ENCODE measurements at places on chromosomes 2 and 18. TPM values are rescaled to one million over a fixed set of nuclear protein-coding genes. Genes with fewer than 3 reads are reported as not detected.

The ALPG gene
- total RNA-seq, result 2.5 TPM

The PIEZO2 gene
- 0.11 TPM for total RNA-seq

The OSBPL1A gene
- 15.9 TPM for total RNA-seq

The ABCB11 gene
- not detected for total RNA-seq

The NGEF gene
- total RNA-seq, result 0.77 TPM

The ARHGEF33 gene
- 0.26 TPM for total RNA-seq

The CACNB4 gene
- 1.00 TPM for total RNA-seq

The FBXO41 gene
- 12.1 TPM for total RNA-seq

The DSG1 gene
- not detected for total RNA-seq

The SALL3 gene
- total RNA-seq, result not detected

- peaks cover 3% of the 10 kb centered on the region for H3K36me3 ChIP-seq
- no peaks in the 10 kb centered on the region for H3K27me3 ChIP-seq
- no peak overlapping the region for H3K27ac ChIP-seq
- no peak overlapping the region for H3K4me3 ChIP-seq
These were observed 48.6 kb downstream of the BCL2L11 start for GRCh38 chr2:111169268-111169667.

GRCh38 chr18:77099485-77100370, 32.9 kb downstream of the MBP start:
- H3K4me3 ChIP-seq, result no peak overlapping the region
- H3K27me3 ChIP-seq, result no peaks in the 10 kb centered on the region
- no peaks in the 10 kb centered on the region for H3K36me3 ChIP-seq
- H3K27ac ChIP-seq, result no peak overlapping the region
- H3K4me1 ChIP-seq, result no peaks in the 10 kb centered on the region

- no peaks in the 10 kb centered on the region for H3K27me3 ChIP-seq
- H3K36me3 ChIP-seq, result no peaks in the 10 kb centered on the region
- DNase-seq, result no peak
- peak overlapping the region; percentile 82 for H3K4me3 ChIP-seq
- no peaks in the 10 kb centered on the region for H3K4me1 ChIP-seq
These were observed 923 bp downstream of the AMER3 start for GRCh38 chr2:130756053-130756873.

DNA sequence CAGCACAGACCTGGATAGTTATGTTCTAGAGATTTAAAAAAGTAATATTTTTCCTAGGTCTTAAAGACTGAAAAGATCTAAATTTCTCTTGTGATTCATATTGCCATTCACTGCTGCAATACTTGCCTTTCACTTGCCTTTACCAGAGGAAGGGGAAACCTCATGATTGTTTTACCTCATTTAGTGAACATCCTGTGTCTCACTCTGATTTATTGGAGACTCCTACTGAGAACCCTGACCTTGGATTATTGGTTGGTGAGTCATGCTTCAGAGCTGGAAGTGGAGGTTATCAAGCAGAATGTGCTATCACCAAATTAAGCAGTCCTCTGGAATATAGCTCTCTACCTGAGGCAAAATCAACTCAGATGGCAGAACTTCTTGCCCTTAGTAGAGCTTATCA, 500.5 kb downstream of the TSN start:
- no peaks in the 10 kb centered on the region for H3K27me3 ChIP-seq
- no peak for DNase-seq
- H3K27ac ChIP-seq, result no peak overlapping the region
- H3K36me3 ChIP-seq, result no peaks in the 10 kb centered on the region

DNA sequence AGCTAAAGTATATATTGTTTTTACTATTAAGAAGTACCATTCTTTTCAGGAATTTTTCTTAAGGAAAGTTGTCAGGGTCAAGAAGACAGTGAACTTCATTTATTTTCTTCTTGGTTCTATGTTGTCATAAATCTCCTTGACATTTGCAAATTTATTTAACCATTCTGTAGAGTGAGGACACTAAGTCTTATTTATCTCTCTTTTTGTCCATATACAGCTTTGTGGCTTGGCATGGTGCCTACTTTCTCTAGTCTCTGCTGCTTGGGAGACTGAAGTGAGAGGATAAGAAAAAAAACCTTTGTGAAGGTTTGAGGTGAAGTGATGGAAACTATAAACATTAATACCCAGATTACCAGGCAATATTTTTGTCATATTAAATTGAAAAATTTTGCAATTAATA, 1389.4 kb downstream of the SUCLG1 start:
- H3K4me1 ChIP-seq, result peaks cover 46% of the 10 kb centered on the region
- no peaks in the 10 kb centered on the region for H3K36me3 ChIP-seq

DNA sequence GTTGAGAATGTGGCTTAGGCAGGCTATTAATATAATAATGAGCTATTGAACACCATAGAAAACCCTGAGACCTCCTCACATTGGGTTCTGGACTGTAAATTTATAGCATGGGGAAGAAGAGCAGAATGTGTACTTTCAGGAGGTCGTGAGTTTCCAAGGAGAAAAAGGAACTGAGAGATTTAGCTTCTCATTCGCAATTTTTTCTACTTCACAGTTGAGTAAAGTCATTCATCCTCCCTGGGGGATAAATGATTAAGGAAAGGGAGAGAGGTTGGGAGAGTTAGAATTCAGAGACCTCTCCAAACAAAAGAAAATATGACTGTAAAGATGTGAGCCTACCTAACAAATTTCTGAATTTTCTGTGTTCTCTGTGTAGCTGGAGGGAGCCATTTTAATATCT, 205.8 kb upstream of the CYRIA start:
- H3K27ac ChIP-seq, result no peak overlapping the region
- H3K36me3 ChIP-seq, result no peaks in the 10 kb centered on the region
- no peak for DNase-seq
- H3K4me3 ChIP-seq, result no peak overlapping the region

- no peak overlapping the region for H3K4me3 ChIP-seq
- no peaks in the 10 kb centered on the region for H3K27me3 ChIP-seq
- no peaks in the 10 kb centered on the region for H3K4me1 ChIP-seq
- no peaks in the 10 kb centered on the region for H3K36me3 ChIP-seq
These were observed 39.5 kb upstream of the NOTO start for GRCh38 chr2:73162856-73163391.

GRCh38 chr18:23263551-23264235, 128.4 kb downstream of the CABLES1 start:
- no peak overlapping the region for H3K4me3 ChIP-seq
- no peaks in the 10 kb centered on the region for H3K36me3 ChIP-seq
- peaks cover 18% of the 10 kb centered on the region for H3K4me1 ChIP-seq
- H3K27me3 ChIP-seq, result no peaks in the 10 kb centered on the region
- no peak for DNase-seq

DNA sequence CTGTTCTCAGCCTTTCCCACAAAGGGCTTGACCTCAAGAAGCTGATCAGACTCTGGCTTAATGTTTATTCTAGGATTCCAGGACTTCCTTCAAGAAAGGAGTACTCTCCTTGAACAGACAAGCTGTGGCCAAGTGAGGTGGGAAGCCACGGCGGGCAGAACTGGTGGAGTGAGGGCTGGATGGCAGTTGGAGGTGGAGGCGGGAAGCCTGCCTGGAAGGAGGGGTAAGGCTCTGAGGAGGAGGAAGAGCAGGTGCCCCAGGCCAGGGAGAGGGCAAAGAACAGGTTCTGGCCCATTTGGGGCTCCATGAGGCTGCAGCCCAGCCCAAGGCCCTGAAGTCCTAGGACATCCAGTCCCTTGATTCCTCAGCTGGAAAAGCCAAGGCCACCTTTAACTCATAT, 143.9 kb downstream of the CYP26B1 start:
- DNase-seq, result no peak
- no peak overlapping the region for H3K4me3 ChIP-seq
- no peak overlapping the region for H3K27ac ChIP-seq
- no peaks in the 10 kb centered on the region for H3K27me3 ChIP-seq
- no peaks in the 10 kb centered on the region for H3K36me3 ChIP-seq
- H3K4me1 ChIP-seq, result no peaks in the 10 kb centered on the region

- H3K36me3 ChIP-seq, result no peaks in the 10 kb centered on the region
- H3K4me3 ChIP-seq, result no peak overlapping the region
- H3K27me3 ChIP-seq, result no peaks in the 10 kb centered on the region
- H3K4me1 ChIP-seq, result no peaks in the 10 kb centered on the region
These were observed 271.7 kb downstream of the TWIST2 start for GRCh38 chr2:239119346-239120126.

DNA sequence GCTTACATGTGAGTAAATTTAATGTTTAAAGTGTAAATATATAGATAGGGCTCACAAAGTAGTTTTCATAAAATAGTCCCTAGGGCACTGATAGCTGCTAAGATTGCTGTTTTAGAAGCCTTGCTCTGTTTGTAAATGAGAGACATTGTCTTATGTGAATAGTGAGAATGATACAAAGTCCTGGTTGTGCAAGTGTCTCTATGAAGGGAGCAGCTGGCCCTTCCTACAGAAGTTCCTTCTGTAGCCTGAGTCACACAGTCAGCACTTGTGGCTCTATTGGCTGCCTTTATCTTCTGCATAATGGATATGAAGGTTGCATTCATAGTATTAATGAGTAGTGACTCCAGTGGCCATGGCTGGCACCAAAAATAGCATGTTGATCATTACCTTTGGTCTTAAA, 279.7 kb downstream of the OSR1 start:
- H3K27me3 ChIP-seq, result no peaks in the 10 kb centered on the region
- no peaks in the 10 kb centered on the region for H3K36me3 ChIP-seq
- H3K4me3 ChIP-seq, result no peak overlapping the region
- DNase-seq, result no peak

- no peaks in the 10 kb centered on the region for H3K36me3 ChIP-seq
- no peak overlapping the region for H3K27ac ChIP-seq
- DNase-seq, result no peak
- no peaks in the 10 kb centered on the region for H3K27me3 ChIP-seq
- no peak overlapping the region for H3K4me3 ChIP-seq
These were observed 15.7 kb upstream of the ACVR2A start for GRCh38 chr2:147829106-147829505.

GRCh38 chr2:146837857-146838256, 1007.0 kb upstream of the ACVR2A start:
- no peak overlapping the region for H3K4me3 ChIP-seq
- H3K27ac ChIP-seq, result no peak overlapping the region
- no peaks in the 10 kb centered on the region for H3K36me3 ChIP-seq
- DNase-seq, result no peak
- H3K4me1 ChIP-seq, result no peaks in the 10 kb centered on the region

Data from Caco-2 (cell line).